ENCODE measurements at places on chromosomes 13 and 19. TPM values are rescaled to one million over a fixed set of nuclear protein-coding genes. Genes with fewer than 3 reads are reported as not detected.
A peak's percentile ranks its signal among the peaks of the same experiment; 100 is the strongest.

Gene ZSCAN4
- total RNA-seq = not detected

- DNase-seq = peak; percentile 82
These were observed 6.0 kb downstream of the SSC5D start for GRCh38 chr19:55494172-55494761.

Gene ZNF69
- 6.1 TPM for total RNA-seq

DNA sequence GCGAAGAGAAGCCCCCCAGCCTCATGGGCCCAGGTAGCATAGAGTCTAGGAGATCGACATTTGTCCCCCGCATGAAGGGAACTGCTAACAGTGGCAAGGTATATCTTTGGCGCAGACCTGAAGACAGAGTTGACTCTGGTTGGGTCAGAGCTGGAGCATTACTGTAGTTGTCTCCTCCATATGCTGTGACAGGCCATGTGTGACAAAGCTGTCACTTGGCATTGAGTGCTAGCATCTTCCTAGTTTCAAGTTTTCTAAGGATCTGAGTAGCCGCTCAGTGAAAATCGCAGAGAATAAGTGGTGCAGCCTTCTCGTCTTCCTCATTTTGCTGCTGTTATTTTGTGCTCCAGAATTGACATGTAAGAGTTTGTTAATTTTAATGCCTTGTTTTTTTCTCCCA lies 189.4 kb upstream of the RNF113B start:
- no peak for DNase-seq

Gene HSPBP1
- 35.1 TPM for total RNA-seq

DNA sequence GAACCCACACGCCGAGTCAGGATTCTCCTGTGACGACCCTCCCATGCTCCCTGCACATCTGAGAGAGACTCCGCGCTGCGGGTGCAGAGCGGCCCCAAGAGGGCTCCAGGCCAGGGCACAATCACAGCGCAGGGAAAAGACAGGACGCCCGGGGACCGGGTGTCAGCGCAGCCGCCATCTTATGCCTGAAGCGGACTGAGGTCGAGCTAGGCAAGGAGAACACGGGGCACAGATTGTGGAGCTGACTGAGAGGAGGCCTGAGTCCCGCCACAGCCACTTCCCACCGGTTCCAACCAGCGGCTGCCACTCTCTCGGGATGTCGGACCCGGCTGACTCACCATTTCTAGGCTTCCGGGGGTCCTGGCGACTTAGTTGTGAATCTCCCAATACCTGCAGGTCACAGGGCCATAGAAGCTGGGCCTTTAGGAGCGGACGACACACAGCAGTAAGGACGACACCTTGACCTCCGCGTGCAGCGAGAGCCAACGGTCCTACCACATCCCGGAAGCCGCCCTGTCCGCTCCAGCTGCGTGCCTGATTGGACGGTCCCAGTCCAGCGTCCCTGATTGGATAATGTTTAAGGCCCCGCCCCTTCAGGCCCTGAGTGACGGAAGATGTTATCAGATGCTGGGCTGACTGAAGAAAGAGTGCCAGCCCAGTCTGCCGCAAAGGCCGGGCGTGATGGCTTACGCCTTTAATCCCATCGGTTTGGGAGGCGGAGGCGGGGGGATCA lies at the start of gene ZNF728:
Gene ZNF728, minus strand, starts transcription at position 487 of the 733 bp plus-strand sequence. Its CDS starts 146 bp downstream, at position 341.
- peak; percentile 95 for DNase-seq

GRCh38 chr19:17292301-17293074 lies 10.7 kb downstream of the ABHD8 start:
- peak; percentile 74 for DNase-seq

- no peak for DNase-seq
These were observed 9.0 kb downstream of the BLOC1S3 start for GRCh38 chr19:45187421-45188100.

DNA sequence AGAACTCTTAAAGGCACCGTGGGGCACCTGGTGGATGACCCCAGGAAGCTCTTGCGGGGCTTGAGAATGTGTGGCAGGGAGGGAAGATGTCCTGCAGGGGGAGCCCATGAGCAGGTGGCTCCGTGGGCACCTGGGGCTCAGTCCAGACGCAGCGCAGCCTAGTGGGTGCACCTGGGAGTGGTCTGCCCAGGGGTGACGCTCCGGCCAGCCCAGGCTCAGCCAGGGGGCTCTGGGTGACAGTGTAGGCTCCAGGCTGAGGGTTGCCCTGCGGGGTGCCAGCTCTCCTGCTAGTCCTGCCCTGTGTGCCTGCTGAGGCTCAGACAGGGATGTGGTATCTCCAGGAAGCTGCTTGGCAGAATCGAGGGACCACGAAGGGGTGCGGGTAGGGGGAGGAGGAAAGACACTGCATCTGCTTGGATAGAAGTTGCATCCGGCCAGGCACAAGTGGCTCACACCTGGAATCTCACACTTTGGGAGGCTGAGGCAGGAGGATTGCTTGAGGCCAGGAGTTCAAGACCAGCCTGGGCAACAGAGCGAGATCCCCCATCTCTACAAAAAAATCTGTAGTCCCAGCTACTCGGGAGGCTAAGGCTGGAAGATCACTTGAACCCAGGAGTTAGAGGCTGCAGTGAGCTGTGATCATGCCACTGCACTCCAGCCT lies 15.0 kb upstream of the PGLS start:
- DNase-seq = peak; percentile 88

Gene IGFL1
- not detected for total RNA-seq

GRCh38 chr13:92461831-92462230 lies 764.8 kb upstream of the GPC6 start:
- DNase-seq = no peak

Gene WIZ
- total RNA-seq = 28.9 TPM

GRCh38 chr13:27226991-27227390 lies 24.4 kb upstream of the RPL21 start:
- no peak for DNase-seq

- no peak for DNase-seq
These were observed 13.5 kb upstream of the GAS6 start for GRCh38 chr13:113877149-113877990.

Gene PGLYRP2
- total RNA-seq = not detected

DNA sequence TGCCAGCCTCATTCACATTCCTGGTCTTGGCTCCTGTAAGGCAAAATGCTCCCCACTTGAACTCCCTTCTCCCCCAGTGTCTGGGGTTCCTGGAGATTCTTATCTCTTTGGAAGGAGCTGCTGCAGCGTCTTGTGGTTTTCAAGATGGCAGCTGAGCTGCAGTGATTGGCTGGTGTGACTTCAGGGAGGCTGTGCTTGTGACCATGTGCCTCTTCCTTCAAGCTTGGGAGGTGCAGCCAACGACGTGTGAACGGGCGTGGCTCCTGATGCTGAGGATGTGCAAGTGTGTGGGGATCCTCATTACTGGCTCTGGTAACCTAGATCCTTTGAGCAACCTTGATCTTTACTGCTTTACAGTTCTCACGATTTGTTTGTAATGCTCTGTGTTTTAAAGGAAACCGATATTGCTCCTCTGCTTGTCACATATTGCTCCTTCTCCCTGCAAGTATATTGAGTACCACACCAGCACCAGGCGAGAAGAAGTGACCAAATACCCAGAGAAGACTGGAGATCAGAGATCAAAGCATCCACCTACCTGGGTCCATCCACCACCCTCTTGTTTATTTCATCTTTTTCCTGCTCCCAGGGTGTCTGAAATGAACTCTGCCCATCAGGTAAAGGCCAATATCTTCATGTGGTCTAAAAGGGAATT lies 208.5 kb downstream of the FGF9 start:
- DNase-seq = no peak

Gene SERTM1
- not detected for total RNA-seq

DNA sequence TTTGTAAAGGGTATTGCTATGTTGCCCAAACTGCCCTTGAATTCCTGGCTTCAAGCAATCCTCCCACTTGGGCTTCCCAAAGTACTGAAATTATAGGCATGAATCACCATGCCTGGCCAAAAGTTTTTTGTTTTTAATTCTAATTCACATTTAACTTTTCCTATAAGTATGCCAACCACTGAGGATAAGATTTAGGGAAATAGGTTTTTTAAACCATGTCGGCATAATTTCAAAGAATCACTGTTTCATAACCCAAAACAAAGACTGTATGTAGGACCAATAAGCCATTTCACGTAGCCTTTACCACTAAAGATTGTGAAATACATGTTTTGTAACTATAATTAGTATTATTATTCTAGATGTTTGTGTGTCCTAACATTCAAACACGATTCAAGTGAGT lies 8.2 kb downstream of the ZDHHC20 start:
- no peak for DNase-seq

Gene ACP4
- total RNA-seq = not detected

- DNase-seq = no peak
These were observed 9.1 kb downstream of the CACTIN start for GRCh38 chr19:3617463-3617862.

GRCh38 chr13:39106216-39107005 lies 68.2 kb downstream of the NHLRC3 start:
- no peak for DNase-seq

Gene ZNF730
- 0.54 TPM for total RNA-seq

DNA sequence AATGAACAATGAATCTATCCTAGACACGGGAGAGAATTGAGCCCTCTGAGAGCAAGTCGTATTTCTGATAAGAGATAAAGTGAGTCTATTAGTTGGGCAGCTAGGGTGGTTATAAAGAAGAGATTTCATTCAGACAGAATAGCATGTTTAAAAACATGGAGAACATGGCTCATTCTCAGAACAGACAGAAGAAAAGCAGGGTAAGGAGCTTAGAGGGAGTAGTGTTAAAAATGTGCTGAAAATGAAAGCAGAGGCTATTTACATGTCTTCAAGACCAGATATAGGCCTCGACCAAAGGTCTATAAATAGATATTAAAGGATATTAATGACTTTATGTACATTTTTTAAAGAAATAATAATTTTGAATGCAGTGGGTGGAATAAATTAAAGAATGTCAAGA lies 149.5 kb downstream of the SLITRK1 start:
- DNase-seq = no peak

DNA sequence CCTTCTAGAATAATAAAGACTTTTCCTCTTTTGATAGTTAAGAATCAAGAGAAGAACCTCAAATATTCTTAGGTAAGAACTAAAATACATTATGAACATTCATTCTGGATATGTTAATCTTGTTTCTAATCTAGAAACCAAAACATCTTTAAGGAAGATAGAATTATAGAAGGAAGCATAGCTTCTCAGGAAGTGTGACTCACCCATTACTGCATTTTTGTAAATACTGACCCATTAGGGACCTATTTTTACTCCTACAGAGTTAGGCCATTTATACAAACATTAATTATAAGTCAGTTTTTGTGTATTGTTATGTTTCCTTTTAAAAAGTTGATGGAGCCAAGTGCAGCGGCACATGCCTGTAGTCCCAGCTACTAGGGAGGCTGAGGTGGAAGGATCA lies 147.1 kb downstream of the NUFIP1 start:
- no peak for DNase-seq

DNA sequence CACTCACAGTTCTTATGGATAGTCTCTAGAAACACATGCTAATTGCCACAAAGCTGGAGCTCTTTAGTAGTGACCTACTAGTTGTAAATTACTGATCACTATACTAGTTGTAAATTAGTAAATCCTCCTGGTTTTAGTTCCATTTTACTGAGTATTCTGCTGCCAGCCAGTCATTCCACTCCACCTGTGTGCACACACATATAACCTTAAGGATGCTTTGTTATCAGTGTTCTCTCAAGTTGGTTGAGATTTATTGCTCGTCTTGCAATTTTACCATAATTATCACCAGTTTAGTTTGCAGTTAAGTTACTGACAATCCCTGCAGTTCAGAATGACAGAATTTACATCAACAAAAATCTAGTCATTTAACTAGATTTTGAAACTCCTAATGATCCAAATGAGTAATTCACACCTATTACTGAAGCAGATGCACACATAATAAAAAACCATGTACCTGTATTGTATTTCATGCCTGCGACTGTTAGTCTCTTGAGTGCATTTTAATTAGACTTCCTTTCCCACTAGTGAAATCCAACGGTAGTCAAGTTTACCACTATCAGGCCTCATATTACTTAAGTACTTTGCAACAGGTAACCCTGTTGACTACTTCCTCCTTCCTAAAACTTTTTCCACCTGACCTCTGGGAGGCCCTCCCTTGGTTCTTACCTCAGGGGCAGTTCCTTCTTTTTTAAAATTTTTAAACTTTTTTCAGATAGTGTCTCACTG lies 7.6 kb downstream of the TPT1 start:
- DNase-seq = no peak

- no peak for DNase-seq
These were observed 796.9 kb downstream of the SLITRK1 start for GRCh38 chr13:83085186-83085900.

Gene THSD8
- 3.6 TPM for total RNA-seq

DNA sequence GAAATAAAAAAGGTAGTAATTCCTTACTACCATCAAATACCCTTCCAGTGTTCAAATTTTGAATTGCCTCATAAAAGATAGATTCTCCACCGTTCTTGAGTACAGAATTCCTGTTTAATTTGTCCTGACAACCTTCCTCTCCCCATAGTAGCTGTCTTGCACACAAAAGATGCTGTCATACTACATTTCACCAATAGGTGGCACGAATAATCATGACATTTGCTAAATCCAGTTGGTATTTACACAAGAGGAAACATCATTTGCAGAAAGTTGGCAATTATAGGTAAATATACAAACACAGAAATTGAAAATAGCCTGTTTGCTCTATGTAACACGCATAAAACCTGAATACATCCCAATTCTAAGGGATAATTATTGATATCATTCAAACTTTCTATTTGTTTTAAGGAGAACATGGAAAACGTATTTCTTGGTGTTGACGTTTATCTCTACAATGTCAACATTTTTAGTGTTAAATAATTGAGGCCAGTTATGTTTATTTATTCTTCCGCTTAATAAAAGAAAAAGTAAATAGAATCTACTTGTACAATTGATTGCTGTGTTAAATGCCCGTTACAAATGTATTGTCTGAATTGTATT lies 58.3 kb upstream of the CLDN10 start:
- no peak for DNase-seq

Gene PCDH9
- total RNA-seq = 27.8 TPM

Gene TRAPPC6A
- 19.2 TPM for total RNA-seq

DNA sequence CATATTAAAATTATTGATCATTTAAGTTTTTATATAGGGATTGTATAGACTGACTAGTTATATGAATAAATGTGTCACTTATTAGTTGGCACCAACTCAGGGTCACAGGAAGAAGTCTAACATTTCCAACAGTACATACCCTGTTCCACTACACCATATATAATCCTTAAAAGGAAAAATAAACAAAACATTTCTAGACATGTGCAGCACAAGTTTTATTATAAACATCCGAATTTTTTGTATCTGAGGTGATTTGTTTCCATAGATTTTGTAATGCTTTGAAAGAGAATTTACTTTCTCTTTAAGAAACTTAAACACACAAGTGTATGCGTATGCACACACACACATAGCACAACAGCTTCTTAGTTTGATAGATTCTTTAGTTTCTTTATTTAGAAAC lies 418.6 kb upstream of the GPC6 start:
- no peak for DNase-seq

Gene NLRP11
- total RNA-seq = not detected

Gene NPAS1
- 0.77 TPM for total RNA-seq

DNA sequence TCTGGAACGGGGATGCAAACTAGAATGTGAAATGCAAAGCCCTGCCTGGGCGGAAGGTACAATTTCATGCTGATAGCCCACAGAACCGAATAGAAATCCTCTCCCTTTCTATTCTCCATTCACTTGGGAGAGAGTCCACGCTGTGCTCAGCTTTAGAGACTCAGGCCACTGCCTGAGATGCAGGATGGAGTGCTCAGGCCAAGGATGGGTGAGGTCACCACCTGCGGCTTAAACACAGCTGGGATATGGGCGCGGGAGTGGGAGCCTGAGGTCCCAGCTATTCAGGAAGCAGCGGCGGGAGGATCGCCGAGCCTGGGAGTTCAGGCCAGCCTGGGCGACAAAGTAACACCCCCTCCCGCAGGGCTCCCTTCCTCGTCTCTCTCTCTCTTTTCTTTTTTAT lies 446 bp upstream of the ZNF83 start:
- peak; percentile 50 for DNase-seq

Gene MEIOSIN
- total RNA-seq = 0.15 TPM

Gene GPATCH1
- total RNA-seq = 7.1 TPM

Measured in right cardiac atrium (tissue), 5 donors.